ENCODE measurements at places on chromosomes 11 and 22.

GRCh38 chr11:73262851-73263495 lies 9.2 kb upstream of the P2RY6 start:
- no peak for DNase-seq

- DNase-seq: no peak
These were observed 49.9 kb downstream of the SCUBE1 start for GRCh38 chr22:43293259-43293654.

- no peak for DNase-seq
These were observed 20.1 kb upstream of the SMIM35 start for GRCh38 chr11:118106789-118107335.

DNA sequence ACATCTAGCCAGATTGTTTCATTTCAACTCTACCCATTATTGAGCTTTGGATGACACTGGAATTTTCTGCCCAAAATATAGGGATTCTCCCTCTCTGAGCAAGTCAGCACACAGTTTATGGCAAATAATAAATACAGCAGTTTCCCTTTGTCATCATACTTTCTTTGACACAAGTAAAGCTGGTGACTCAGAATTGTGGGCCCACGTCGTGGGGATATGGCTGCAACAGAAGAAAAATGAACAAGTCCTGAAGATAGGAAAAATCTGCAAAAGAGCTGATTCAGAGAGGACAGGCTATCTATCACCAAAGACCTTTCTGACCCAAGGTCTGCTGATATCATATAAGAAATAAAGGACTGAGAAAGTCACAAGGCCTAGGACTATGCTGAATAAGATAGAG lies 236.3 kb upstream of the ZC3H12C start:
- DNase-seq: no peak

DNA sequence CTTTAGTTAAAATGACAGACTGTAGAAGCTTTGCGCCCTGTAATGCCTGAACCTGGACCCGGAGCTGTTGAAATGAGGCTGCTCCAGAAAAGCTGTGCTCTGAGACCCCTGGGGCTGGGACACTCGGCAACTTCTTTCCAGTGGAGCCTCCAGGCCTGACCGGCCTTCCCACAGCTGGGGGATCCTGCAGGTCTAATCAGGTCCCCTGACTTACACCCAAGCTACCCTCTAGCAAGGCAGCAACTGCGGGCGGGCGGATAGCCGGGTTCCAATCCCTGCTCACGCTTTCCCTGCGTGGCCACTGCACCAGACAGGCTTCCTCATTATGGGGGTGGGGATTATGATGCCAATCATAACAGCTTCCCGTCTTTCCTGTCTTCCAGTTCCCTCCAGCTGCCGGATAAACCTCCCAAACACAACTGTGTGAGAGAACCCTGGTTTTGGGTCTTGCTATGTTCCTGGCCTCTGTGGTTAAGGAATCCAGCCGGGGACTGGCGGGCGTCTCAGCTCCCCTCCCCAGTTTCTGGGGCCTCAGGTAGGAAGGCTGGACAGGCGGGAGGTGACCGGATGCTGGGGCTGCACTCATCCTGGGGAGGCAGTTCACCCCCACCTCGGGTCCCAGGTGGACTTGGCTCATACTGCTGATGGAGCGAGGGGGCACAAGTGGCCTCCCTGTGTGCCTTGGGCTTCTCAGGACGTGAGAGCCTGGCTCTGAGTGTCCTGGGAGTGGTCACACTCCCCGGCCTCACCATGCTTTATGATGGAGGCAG lies 38.6 kb downstream of the PARVG start:
- no peak for DNase-seq
